ENCODE measurements at places on chromosomes 16 and 17.
A peak's percentile ranks its signal among the peaks of the same experiment; 100 is the strongest.

DNA sequence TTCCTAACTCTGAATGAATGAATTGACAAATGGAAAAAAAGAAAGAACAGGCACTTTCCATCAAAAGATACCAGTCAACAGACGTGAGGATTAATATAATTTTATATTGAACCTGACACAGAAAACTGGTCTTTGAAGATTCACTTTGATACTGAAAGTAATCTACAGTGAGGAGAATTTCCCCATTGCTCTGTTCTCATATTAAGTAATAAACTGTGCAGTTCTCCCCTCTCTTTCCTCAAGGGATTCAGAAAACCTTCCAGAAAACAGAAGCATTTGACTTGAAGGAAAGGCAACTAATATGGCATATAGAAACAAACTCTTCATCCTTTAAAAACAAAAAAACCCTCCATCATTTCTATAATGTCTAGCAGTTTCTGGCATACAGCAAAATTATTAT is 2.2 kb downstream of the TEX2 start:
- no peak for DNase-seq

DNA sequence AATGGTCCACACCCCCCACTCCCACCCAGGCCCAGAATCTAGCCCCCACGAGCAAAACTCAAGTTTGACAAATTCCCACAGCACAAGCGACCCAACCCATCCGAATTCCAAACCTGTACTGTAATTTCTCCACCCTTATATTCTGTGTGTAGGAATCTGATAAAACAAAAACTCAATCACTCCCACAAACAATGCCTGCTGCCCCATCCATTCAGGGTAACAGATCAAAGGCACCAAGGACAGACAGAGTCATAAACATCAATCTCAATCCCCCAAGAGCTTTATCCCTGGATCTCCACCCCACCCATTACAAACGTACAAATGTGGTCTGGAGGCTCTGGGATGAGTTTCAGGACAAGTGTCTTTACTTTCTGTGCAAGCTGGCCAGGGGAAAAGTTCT is 157.8 kb downstream of the AXIN2 start:
- DNase-seq = no peak

- no peak for DNase-seq
These were observed 101.6 kb downstream of the SKAP1 start for GRCh38 chr17:48328457-48328856.

DNA sequence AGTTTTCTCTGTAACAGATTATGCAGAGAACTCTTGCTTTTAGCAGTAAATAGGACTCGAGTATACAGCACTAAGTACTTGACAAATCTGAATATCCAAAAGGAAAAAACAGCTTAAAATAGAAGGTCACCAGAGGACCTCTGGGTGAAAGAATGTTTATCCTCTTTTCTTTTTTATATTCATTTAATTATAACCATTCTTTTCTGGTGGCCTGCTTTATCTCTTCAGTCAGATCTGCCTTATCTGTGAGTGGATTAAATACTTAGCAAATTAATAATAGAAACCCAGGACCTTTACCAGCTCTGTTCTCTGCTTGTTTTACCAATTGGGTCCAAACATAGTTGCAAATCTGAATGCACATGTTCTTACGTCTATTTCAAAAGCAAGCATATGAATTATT is 8.6 kb downstream of the DGKE start:
- DNase-seq = no peak

- no peak for DNase-seq
These were observed 418.4 kb upstream of the PMFBP1 start for GRCh38 chr16:72590151-72590937.

DNA sequence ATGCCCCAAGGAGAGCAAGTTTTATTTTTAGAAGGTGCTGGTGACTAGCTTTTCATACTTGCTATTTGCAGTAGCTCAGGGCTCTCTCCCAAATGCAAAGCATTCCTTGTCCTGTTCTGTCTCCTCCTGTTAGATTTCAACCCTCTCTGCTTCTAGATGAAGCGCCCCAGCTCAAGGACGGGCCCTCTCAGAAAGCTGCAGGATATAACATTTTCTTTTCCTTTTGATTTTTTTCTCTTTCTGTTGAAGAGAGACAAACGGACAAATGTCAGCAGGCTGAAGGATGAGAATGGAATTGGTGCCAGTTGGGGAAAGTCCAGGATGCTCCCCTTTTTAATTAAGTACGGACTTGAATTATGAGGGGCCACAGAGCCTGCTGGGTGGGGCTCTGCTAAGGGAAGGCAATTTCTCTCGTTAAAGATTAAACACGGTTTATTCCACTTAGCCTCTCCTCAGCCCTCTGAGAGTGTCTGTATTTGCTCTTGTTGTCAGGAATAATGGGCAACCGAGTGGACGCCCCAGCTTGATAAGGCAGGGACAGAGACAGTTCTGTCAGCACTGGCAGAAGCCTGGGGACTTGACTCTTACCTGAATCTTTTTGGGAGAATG is 6.2 kb upstream of the ETV4 start:
- no peak for DNase-seq

DNA sequence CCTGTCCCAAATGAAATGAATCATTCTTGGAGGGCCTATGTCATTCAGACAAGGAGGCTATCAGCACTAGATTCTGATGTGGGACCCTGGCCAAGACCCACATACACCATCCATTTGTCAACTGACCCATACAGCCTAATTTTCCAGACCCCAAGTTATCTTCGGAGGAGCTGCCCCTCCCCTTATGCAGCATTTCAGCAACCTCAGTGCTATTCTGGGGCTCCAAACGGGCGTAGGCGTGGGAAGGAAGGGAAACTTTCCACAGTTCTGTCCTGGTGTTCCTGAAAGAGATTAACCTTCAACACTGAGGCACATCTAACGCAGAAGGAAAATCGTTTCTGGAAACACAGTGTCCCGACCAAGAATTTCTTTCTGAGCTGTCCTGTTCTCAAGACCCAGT is 86.7 kb downstream of the MYH11 start:
- no peak for DNase-seq

GRCh38 chr16:74862743-74863244 is 88.2 kb upstream of the FA2H start:
- peak; percentile 1 for DNase-seq

GRCh38 chr17:42766124-42766523 is 5.1 kb downstream of the RAMP2 start:
- DNase-seq = no peak

DNA sequence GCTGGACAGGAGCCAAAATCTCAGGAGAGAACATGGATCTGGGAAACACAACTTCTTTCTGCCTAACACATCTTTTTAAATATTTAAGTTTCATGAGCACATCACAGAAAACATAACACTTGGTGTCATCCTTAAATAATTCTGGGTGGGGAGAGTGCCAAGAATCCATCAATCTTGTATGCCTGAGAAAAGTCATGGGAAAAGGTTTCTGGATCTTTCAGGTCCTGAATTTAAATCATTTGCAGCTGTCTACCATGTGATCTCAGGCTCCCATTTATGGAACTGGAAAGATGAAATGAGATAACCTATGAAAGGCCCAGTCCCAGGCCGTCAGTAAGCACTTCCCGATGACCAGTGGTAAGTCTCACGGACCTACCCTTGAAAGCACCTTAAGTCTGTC is 15.1 kb downstream of the CDH11 start:
- DNase-seq = no peak

- peak; percentile 86 for DNase-seq
These were observed 119.1 kb downstream of the KCNJ12 start for GRCh38 chr17:21495281-21495680.

GRCh38 chr17:42698736-42699414 is 16.5 kb downstream of the CNTNAP1 start:
- no peak for DNase-seq

- no peak for DNase-seq
These were observed 56.5 kb upstream of the XYLT1 start for GRCh38 chr16:17526956-17527937.

DNA sequence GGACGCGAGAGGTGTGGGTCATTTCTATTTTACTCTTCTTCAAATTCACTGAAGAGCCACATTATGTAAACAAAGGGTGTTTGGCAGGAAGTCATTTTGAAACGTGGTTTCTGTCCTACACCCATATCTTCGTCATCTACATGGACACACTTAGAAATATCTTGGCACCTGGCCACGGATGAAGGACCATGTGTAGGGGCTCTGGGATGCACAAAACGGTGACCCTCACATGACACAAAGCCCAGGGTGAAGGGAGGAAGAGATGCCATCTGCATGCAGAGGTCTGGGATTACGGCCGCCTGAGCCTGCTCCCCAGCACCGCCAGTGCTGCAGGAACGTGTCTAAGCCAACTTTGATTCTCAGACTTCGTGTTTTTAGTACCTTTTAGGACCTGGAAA is 130.2 kb upstream of the CHMP6 start:
- no peak for DNase-seq

GRCh38 chr17:75812096-75813013 is 27.7 kb downstream of the UNK start:
- DNase-seq = no peak

- peak; percentile 19 for DNase-seq
These were observed 892 bp downstream of the ABCC1 start for GRCh38 chr16:15950161-15950854.

GRCh38 chr16:24748242-24748641 is 18.8 kb downstream of the TNRC6A start:
- no peak for DNase-seq

GRCh38 chr16:1146409-1146808 is 6.5 kb upstream of the CACNA1H start:
- DNase-seq = no peak

DNA sequence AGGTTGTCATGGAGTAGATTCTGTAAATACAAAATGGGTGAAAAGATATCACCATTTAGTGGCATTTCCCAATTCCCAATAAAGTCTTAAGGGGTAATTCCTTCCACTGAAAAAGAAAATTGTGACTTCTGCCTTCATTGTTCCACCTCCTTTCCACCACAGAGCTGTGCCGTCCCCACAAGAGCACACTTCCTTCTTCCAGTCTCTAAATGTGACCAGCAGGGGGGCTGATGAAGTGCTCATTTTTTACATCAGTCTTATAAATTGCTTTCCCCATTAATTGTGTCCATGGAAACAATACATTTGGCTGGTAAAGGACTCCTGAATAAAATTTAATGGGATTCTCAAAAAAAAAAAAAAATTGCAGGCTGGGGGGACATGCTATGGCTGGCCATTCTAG is 260.8 kb upstream of the PSMD7 start:
- DNase-seq = no peak

GRCh38 chr16:51831595-51832367 is 680.7 kb upstream of the SALL1 start:
- DNase-seq = no peak

GRCh38 chr17:48868916-48869500 is 23.6 kb upstream of the ATP5MC1 start:
- DNase-seq = no peak

- no peak for DNase-seq
These were observed 139.7 kb upstream of the CDH5 start for GRCh38 chr16:66226762-66227161.

GRCh38 chr17:21513012-21513570 is 136.9 kb downstream of the KCNJ12 start:
- peak; percentile 69 for DNase-seq

DNA sequence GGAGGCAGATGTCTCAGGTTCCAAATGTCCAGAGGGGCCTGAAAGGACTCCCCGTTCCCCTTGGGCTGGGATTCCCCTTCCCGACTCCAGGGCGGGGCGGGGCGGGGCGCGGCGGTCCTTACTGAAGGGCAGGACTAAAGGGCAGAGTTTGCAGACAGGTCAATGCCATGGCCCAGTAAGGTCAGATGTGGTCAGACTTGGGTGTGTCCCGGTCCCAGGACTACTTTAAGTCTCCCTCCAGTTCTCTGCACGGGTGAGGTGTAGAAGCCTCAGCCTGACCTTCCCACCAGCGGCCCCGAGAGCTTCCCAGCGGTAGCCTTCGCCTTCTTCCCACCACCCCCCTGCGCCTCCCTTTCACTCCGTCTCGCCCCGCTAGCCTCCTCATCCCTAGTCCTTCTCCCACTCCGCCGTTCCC is 532 bp downstream of the KDM6B start:
- no peak for DNase-seq

DNA sequence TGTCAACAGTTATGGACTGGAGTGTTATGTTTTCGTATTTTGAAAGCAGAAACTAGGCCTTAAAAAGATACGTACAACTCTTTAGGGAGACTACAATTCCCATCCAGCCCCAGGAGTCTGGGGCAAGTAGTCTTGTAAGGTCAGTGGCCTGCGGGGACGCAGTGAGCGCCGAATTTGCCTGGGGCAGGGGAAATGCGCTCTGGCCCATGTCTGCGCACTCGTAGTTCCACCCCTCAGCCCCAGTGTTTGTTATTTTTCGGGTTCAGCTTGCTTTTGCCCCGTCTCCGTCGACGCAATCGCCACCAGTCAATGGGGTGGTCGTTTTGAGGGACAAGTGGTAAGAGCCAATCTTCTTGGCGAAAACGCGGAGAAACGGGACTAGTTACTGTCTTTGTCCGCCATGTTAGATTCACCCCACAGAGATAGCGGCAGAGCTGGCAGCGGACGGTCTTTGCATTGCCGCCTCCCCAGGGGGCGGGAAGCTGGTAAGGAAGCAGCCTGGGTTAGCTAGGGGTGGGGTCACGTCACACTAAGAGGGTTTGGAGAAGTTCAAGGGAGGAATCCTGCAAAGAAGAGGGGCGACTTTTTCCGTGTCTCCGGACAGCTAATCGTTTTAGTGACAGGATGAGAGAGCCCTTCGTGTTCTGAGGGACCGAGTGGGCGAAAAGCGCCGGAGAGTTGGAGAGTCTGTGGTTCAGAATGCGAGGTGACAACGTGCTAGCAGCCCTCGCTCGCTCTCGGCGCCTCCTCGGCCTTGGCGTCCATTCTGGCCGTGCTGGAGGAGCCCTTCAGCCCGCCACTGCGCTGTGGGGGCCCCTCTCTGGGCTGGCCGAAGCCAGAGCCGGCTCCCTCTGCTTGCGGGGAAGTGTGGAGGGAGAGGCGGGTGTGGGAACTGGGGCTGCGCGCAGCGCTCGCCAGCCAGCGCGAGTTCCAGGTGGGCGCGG is 1.1 kb upstream of the BRCA1 start:
- no peak for DNase-seq

GRCh38 chr16:88065747-88066142 is 114.5 kb downstream of the BANP start:
- no peak for DNase-seq

DNA sequence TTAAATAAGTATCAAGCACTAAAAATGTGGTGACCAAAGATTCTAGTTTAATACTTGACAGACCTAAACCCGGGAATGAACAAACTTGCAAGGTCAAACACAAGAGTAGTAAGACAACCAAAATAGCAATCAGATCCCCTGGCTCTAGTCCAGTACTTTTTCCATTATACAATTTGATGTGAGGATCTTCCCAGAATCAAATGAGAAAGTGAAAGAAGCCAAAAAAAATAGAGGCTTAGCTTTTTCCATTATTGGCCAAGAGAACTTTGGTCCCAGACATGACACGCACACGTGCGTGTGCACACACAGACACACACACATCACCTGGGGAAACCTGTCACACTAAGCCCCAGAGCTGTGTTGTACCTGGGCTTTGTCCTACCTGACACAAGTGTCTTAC is 300.6 kb upstream of the CDH5 start:
- DNase-seq = no peak

GRCh38 chr16:80314042-80314441 is 226.8 kb upstream of the DYNLRB2 start:
- DNase-seq = no peak

DNA sequence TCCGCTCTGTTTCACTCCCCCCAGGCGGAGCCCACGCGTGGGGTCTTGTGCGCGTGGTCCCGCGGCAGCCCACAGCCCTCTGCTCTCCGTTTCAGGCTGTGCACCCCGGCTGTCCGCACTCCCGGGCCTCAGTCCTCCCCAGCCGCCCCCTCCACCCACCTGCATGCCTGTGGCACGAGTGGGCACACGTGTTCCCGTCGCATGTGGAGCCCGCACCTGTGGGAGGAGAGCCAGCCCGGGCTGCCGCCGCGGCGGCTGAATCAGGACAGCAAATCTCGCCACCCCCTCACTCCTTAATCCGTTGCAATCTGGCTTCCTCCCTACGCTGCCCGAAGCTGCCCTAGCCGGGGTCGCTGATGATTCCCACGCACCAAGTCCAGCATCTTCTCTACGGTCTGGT is 69.9 kb upstream of the GRIN2A start:
- DNase-seq = no peak
